ENCODE measurements at places on chromosomes 13 and 19.

DNA sequence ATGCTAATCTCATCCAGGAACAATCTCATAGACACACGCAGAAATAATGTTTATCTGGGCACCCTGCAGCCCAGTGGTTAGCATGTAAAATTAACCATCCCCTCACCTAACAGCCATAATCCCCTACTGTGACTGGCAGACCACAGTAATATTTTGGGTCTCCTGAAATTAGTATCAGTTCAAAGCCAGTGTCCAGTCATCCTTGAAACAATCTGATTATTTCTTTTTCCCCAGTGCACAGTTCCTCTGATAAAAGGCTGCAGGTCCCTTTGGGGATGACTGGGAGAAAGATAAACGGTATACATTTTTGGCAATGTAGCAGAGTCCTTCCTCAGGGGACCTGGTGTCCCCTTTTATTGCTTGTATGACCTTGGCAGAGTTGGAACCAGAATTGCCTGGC lies 50.4 kb upstream of the CYSLTR2 start:
- no peaks in the 10 kb centered on the region for H3K27me3 ChIP-seq
- H3K27ac ChIP-seq: peak overlapping the region; percentile 65
- peaks cover 25% of the 10 kb centered on the region for H3K36me3 ChIP-seq
- no peak for DNase-seq
- peaks cover 32% of the 10 kb centered on the region for H3K4me1 ChIP-seq

DNA sequence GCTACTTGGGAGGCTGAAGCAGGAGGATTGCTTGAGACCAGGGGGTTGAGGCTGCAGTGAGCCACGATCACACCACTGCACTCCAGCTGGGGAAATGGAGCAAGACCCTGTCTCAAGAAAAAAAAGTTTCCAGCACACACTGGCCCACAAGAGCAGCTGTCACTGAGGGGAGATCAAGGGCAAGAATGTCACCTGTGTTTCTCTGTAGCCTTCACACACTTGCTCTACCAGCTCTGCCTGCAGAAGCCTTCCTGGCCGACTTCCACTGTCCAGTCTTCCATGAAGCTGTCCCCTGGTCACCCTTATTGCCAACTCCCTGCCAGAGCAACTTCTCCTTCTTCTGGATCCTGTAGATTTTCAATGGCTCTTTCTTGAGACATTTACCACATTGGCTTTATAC lies 158.0 kb downstream of the KCTD15 start:
- H3K4me3 ChIP-seq: no peak overlapping the region
- no peak overlapping the region for H3K27ac ChIP-seq
- no peak for DNase-seq

- H3K27ac ChIP-seq: peak overlapping the region; percentile 95
- peaks cover 25% of the 10 kb centered on the region for H3K4me1 ChIP-seq
- no peaks in the 10 kb centered on the region for H3K27me3 ChIP-seq
- H3K4me3 ChIP-seq: no peak overlapping the region
Observed at GRCh38 chr13:46535825-46536224, 17.1 kb upstream of the LRCH1 start.

- H3K36me3 ChIP-seq: no peaks in the 10 kb centered on the region
- no peak for DNase-seq
- no peaks in the 10 kb centered on the region for H3K4me1 ChIP-seq
- H3K27me3 ChIP-seq: peaks cover 7% of the 10 kb centered on the region
- H3K4me3 ChIP-seq: no peak overlapping the region
- no peak overlapping the region for H3K27ac ChIP-seq
Observed at GRCh38 chr13:94731028-94731427, 18.7 kb upstream of the SOX21 start.

- H3K4me3 ChIP-seq: no peak overlapping the region
- no peak for DNase-seq
- H3K4me1 ChIP-seq: peaks cover 36% of the 10 kb centered on the region
- H3K27me3 ChIP-seq: peaks cover 3% of the 10 kb centered on the region
- no peak overlapping the region for H3K27ac ChIP-seq
Observed at GRCh38 chr13:44236370-44236769, 137.3 kb upstream of the SERP2 start.

GRCh38 chr13:62627226-62627625 lies 1211.6 kb upstream of the PCDH20 start:
- no peak for DNase-seq
- no peak overlapping the region for H3K4me3 ChIP-seq
- no peaks in the 10 kb centered on the region for H3K27me3 ChIP-seq
- H3K36me3 ChIP-seq: no peaks in the 10 kb centered on the region
- no peak overlapping the region for H3K27ac ChIP-seq
- H3K4me1 ChIP-seq: peaks cover 4% of the 10 kb centered on the region

DNA sequence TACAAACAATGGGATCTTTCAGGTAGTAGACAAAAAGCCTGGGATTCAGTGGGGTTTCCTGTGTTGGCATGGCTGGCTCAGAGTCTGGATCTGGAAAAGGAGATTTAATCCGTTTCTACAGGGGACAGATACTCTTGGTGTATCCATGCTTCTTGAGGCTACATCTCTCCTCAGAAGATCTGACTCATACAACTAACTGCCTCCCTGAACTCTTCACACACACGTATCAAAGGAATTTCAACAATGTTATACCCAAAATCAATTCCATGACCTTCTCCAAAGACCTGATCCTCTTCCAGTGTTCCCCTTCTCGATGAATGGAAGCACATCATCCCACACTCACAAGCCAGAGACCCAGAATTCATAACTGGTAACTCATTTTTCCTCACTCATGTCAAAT lies 435.3 kb upstream of the NBEA start:
- no peaks in the 10 kb centered on the region for H3K36me3 ChIP-seq
- H3K27me3 ChIP-seq: no peaks in the 10 kb centered on the region
- H3K4me3 ChIP-seq: no peak overlapping the region

Data from mesothelial cell of epicardium (in vitro differentiated cells).